Activated CD4-positive, alpha-beta T cell treated with anti-CD3 and anti-CD28 coated beads, Interleukin-2, amount 10 ng/mL, durations not matched to agents 7 days and 5 days (primary cell): ENCODE measurements at places on chromosomes 13 and 19. TPM values are rescaled to one million over a fixed set of nuclear protein-coding genes. Genes with fewer than 3 reads are reported as not detected.

- DNase-seq: no peak
These were observed 104.0 kb downstream of the SOX1 start for GRCh38 chr13:112170823-112171569.

- no peak for DNase-seq
These were observed 4.8 kb upstream of the SMG9 start for GRCh38 chr19:43759515-43759914.

Gene SBNO2
- 91.7 TPM for total RNA-seq

- no peak for DNase-seq
These were observed 349.0 kb downstream of the EFNB2 start for GRCh38 chr13:106186366-106187030.

DNA sequence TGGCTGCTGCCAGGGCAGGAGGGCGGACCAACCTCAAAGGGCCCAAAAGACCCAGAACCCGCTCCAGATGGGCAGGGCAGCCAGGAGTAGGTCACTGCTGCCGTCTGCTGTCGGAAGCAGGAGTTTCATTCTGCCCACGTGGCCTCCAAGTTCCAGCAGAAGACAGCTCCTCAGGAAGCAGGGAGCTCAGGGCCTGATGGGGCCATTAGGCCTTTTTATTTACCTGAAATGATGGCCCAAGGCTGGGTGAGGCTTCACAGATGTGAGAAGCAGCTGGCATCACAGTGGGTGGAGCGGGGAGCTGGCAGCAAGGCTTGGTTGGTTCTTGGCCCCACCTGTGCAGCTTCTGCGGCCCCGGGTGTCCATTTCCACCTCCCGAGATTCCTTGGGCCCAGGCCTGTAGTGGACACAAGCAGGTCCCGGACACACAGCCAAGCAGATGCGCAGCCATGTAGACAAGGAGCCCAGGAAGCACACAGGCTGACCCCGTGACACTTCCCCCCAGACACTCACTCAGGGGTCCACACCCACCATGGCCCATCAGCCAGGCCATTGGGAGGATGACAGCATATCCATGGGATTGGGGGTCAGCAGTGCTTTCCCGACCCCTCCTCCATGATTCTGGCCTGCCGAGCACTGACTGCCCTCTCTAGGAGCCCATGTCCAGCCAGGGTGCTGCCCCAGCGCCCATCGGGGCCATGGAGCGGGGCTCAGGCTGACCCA, 26.4 kb downstream of the C13orf46 start:
- no peak for DNase-seq

DNA sequence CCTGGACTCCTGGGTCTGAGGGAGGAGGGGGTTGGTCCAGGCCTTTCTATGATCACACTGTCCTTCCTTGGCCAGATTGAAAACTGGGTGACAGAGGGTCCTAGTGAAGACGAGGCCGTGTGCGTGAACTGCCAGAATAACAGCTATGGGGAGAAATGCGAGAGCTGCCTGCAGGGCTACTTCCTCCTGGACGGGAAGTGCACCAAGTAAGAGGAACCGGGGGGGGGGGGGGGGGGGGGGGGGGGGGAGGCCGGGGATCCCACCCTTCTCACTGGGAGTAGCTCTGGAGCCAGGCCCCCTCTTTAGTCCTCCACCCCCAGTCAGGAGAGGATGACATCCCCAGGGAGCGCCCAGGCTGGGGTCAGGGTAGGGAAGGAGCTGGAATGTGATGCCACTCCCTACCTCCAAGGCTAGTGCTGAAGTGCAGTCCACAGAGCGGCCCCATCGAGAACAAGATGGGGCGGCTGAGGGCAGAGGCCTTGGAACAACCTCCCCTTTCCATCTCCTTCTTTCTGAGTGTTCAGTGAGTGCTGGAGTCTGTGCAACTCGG, 19.4 kb downstream of the CNFN start:
- no peak for DNase-seq

GRCh38 chr19:1745589-1746031, 7.7 kb upstream of the ONECUT3 start:
- no peak for DNase-seq

DNA sequence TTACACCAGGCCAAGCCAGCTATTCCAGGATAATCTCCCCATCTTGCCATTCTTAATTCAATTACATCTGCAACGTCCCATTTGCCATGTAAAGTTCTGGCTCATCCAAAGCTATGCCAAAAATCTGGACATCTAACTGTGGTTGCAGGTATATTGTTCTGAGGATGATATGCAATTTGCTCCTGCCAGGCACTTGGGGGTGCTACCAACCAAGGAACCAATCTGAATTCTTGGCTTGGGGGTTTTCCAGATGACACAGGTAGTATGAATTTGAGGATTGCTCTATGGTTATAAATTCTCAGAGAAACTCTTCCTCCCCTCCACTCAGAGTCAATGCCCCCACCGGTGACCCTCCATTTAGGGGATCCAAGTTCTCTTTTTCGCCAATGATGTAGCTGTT, 33.0 kb downstream of the CRYL1 start:
- DNase-seq: peak; percentile 20

DNA sequence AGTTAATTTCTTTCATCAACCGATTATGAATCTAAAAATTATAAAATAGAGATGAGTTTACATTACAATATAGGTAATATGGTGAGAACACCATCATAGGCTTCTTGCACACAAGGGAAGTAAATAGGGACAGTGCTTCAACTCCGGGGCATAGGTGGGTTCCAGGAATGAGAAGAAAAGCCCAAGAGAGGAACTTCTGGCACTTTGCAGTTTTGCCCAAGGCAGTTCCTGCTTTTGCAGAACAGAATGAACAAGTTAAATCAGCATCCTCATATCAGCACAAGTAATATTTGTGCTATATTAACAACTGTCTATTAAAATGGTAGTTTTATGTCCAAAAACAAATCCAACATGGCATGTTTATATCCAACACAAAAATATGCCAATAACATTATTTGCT, 60.1 kb downstream of the DACH1 start:
- no peak for DNase-seq

GRCh38 chr13:25912961-25913360, 138.9 kb downstream of the SHISA2 start:
- no peak for DNase-seq

- no peak for DNase-seq
These were observed 260.0 kb downstream of the NDFIP2 start for GRCh38 chr13:79740991-79741390.

Gene MIDN
- total RNA-seq: 65.7 TPM

DNA sequence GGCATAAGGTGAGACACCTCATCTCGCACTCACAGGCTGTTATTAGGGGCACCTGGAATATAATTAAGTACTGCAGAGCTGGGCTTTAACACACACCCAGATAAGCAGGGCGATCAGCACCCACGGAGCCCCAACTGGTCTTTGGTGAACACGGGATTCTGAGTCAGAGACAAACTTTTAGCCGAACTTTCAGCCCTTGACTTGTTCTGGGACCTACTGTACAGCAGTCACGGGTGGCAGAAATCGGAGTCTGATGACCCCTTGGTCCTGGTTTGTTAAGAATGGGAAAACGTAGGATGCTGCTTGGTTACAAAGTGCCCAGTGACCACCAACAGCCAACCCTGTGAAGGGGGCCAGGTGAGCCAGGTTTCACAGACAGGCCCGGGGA, 9.0 kb downstream of the SH3GL1 start:
- DNase-seq: no peak

DNA sequence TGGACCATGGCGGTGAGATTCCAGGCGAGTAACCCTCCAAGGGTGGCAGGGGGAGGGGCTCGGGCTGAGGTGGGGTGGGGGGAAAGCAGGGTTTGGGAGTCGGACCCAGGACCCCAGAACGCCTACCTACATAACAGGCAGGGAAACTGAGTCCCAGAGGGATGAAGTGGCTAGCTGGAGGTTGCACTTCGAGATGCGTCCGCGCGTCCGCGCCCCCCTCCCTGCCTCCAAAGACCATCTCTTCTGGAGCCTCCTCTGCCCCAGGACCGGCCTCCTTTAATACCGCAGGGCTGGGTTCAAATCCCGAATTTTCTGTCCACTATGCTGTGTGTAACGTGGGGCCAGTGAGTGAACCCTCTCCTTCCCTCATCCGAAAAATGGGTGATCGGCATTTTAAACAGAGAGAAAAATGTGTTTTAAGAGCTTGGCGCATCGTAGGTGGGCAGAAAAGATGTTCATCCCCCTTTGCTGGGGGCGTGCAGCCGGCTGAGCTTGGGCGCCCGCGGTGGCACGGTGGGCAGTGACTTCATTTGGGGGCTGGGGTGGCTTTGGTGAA, 13.8 kb downstream of the TJP3 start:
- DNase-seq: no peak

Gene ZNF677
- total RNA-seq: 8.8 TPM

Gene NAPSA
- 1.7 TPM for total RNA-seq

DNA sequence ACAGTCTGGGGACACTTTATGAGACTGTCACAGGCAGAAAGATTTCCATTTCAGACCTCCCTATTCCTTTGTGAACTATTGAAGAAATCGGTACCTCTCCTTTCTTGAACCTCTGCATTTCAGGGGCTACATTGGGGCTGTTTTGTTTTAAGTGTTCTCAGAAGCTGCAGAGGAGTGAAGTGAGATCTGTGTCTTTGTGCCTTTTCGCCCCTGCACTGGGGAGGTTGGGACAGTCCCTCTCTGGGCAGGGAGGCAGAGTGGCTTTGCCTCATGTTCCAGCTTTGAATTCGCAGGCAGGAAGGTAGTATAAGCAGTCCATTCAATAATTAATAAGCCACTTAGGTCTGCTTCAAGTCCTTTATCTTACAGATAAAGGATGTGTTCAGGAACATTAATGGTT, 9.5 kb upstream of the AMER2 start:
- DNase-seq: no peak

Gene KLHL1
- not detected for total RNA-seq

Gene IZUMO1
- total RNA-seq: not detected

Gene RELB
- 16.8 TPM for total RNA-seq

DNA sequence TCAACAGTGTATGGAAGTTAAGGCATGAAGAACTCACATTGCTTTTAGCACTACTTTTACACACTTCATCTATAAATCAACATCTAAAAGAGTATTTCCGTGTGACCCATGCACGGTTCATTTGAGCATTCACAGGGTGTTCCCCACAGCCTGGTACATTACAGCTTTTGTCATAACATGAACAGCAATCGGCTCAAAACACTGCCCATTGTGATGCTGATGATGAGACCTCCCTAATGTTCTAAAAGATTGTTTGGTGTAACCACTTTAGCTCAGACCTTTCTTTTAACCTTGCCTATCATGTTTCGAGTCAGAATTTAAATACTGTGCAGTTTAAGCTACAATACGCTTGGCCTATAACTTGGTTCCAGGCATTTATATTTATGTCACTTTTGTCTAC, 4.1 kb upstream of the KLF5 start:
- no peak for DNase-seq
